Muscle of leg (tissue), 16 donors: ENCODE measurements at places on chromosomes 5 and 9. TPM values are rescaled to one million over a fixed set of nuclear protein-coding genes. Genes with fewer than 3 reads are reported as not detected.
A peak's percentile ranks its signal among the peaks of the same experiment; 100 is the strongest.

GRCh38 chr5:160462167-160462566 is 40.5 kb downstream of the PTTG1 start:
- H3K36me3 ChIP-seq: no peaks in the 10 kb centered on the region
- H3K27ac ChIP-seq: no peak overlapping the region
- DNase-seq: no peak
- no peaks in the 10 kb centered on the region for H3K4me1 ChIP-seq
- H3K27me3 ChIP-seq: no peaks in the 10 kb centered on the region

DNA sequence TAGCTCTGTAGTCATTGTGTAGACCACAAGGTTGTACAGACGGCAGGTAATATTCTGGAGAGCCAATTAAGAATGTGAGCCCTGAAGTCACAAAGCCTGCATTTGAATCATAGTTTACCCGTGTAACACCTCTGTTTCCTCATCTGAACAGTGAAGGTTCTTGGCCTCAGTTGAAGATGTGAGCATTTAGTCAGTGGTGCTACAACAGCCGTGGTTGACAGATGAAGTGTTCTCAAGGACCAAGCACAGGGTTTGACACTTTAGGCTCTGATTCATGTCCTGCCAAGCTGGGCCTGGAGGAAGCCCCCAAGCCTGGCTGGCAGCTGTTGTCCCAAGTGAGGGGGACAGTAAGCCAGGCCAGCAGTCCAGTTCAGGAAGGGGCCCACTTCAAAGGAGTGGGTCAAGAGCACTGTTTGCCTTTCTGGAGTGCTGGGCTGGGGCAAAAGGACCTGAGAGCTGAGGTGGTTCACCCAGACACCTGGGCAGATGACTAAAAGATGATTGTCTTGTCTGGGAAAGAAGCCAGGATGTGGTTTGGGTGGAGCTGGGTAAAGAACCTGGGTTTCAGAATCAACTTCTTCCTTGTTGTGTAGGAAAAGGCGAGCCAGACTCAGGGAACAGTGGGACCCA is 20.7 kb downstream of the FAXDC2 start:
- peak; percentile 35 for DNase-seq
- H3K4me1 ChIP-seq: peaks cover 18% of the 10 kb centered on the region
- H3K27ac ChIP-seq: peak overlapping the region; percentile 82
- no peaks in the 10 kb centered on the region for H3K27me3 ChIP-seq

DNA sequence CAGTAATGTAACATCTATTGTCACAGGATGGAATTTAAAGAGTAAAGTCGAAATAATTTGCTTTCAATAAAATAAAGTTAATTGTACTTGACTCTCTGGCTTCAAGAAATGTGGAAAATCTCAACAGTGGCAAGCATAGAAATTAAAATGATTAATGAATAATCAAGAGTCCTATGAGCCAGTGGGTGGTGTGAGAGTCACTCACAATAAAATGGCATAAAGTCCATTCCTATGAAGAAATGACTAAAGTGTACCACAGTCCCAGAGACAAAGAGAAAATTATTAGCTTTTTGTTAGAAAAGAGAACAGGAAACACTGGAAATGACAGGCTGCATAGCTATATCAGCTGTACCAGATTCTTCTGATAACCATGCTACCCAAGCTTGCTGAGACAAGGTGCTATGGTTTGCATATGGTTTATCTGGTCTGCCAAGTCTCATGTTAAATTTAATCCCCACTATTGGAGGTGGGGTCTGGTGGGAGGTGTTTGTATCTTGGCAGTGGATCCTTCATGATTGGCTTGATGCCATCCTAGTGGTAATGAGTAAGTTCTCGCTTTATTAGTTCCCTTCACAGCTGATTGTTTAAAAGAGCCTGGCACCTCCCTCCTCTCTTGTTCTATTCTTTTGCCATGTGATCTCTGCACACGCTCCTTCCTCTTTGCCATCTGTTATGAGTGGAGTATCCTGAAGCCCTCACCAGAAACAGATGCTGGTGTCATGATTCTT is 647.7 kb upstream of the ITGA1 start:
- H3K27me3 ChIP-seq: no peaks in the 10 kb centered on the region
- no peak overlapping the region for H3K27ac ChIP-seq
- no peaks in the 10 kb centered on the region for H3K4me1 ChIP-seq
- H3K36me3 ChIP-seq: no peaks in the 10 kb centered on the region

DNA sequence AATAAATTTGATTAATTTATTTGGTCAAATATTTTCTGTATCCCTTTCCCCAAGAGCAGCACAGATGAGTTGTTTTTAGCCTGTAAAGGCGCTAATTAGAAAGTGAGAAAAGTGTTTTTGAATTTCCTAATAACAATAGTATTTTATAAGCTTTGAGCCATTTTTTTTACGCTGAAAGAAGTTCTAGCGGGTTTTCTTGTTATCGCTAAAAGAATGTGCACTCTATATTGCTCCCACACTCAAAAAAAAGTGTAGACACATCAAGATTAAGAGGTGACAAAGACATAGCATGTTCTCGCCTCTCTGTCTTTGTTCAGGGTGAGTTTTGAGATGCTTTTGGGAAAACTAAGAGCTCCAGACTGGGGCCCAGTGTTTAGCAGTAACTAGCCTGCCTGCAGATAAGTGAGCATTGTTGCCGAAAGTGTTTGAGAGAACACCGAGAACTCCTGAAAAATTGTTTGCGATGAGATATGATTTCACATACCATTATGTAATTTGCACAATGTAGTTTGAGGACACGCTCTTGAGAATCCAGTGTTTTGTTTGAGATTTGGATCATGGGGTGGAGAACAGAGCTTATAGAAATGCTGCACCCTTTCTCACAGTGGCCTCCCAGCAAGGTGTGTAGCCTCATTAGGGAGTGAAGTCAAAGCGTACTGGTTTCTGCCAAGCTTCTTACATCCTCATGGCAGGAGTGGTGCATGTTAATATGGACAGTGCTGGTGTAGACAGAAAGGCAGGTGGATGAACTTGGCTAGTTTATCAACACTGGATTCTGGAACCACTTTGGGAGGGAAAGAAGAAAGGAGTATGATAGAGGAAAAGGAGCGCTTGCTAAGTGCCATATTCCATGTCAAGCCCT is 1.5 kb downstream of the F2R start:
- H3K27ac ChIP-seq: peak overlapping the region; percentile 57
- no peak for DNase-seq
- peaks cover 25% of the 10 kb centered on the region for H3K27me3 ChIP-seq
- H3K4me3 ChIP-seq: peak overlapping the region; percentile 52

- no peaks in the 10 kb centered on the region for H3K36me3 ChIP-seq
- H3K27ac ChIP-seq: no peak overlapping the region
- DNase-seq: no peak
- H3K4me3 ChIP-seq: no peak overlapping the region
- peaks cover 2% of the 10 kb centered on the region for H3K27me3 ChIP-seq
- no peaks in the 10 kb centered on the region for H3K4me1 ChIP-seq
These were observed 28.8 kb downstream of the AK8 start for GRCh38 chr9:132849185-132849706.

GRCh38 chr5:6875376-6875775 is 162.1 kb downstream of the TENT4A start:
- no peak overlapping the region for H3K27ac ChIP-seq
- H3K4me3 ChIP-seq: no peak overlapping the region
- no peaks in the 10 kb centered on the region for H3K4me1 ChIP-seq
- H3K27me3 ChIP-seq: no peaks in the 10 kb centered on the region
- H3K36me3 ChIP-seq: no peaks in the 10 kb centered on the region
- DNase-seq: no peak

- H3K27ac ChIP-seq: no peak overlapping the region
- H3K27me3 ChIP-seq: peaks cover 3% of the 10 kb centered on the region
- H3K4me1 ChIP-seq: peaks cover 6% of the 10 kb centered on the region
These were observed 220.8 kb downstream of the FSTL4 start for GRCh38 chr5:133391354-133392136.

GRCh38 chr5:72006361-72006760 is 100.9 kb upstream of the MAP1B start:
- H3K4me3 ChIP-seq: no peak overlapping the region
- no peak overlapping the region for H3K27ac ChIP-seq
- DNase-seq: no peak
- no peaks in the 10 kb centered on the region for H3K36me3 ChIP-seq

GRCh38 chr9:125494653-125494915 is 212.4 kb downstream of the MAPKAP1 start:
- H3K36me3 ChIP-seq: no peaks in the 10 kb centered on the region
- H3K27ac ChIP-seq: no peak overlapping the region
- no peak overlapping the region for H3K4me3 ChIP-seq
- DNase-seq: no peak
- H3K27me3 ChIP-seq: no peaks in the 10 kb centered on the region
- H3K4me1 ChIP-seq: no peaks in the 10 kb centered on the region

DNA sequence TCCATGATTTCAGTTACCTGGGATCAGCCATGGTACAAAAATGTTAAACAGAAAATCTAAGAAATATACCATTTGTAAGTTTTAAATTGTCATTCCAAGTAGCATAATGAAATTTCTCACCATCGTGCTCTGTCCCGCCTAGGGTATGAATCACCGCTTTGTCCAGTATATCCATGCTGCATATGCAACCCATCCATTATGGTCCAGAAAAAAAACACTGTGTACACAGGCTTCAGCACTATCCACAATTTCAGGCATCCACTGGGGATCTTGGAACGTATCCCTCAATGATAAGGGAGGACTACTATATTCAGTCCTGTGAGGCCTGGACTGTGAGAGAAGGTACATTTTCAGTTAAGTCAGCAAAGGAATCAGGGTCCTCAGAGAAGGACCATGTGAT is 37.6 kb upstream of the HNRNPA0 start:
- H3K4me3 ChIP-seq: no peak overlapping the region
- no peaks in the 10 kb centered on the region for H3K27me3 ChIP-seq
- no peak overlapping the region for H3K27ac ChIP-seq
- H3K4me1 ChIP-seq: no peaks in the 10 kb centered on the region
- H3K36me3 ChIP-seq: no peaks in the 10 kb centered on the region

- peak overlapping the region; percentile 47 for H3K27ac ChIP-seq
- no peaks in the 10 kb centered on the region for H3K27me3 ChIP-seq
- H3K4me3 ChIP-seq: no peak overlapping the region
- H3K4me1 ChIP-seq: peaks cover 23% of the 10 kb centered on the region
- DNase-seq: peak; percentile 80
- H3K36me3 ChIP-seq: no peaks in the 10 kb centered on the region
These were observed 78.1 kb downstream of the HSPA4 start for GRCh38 chr5:133129950-133130349.

DNA sequence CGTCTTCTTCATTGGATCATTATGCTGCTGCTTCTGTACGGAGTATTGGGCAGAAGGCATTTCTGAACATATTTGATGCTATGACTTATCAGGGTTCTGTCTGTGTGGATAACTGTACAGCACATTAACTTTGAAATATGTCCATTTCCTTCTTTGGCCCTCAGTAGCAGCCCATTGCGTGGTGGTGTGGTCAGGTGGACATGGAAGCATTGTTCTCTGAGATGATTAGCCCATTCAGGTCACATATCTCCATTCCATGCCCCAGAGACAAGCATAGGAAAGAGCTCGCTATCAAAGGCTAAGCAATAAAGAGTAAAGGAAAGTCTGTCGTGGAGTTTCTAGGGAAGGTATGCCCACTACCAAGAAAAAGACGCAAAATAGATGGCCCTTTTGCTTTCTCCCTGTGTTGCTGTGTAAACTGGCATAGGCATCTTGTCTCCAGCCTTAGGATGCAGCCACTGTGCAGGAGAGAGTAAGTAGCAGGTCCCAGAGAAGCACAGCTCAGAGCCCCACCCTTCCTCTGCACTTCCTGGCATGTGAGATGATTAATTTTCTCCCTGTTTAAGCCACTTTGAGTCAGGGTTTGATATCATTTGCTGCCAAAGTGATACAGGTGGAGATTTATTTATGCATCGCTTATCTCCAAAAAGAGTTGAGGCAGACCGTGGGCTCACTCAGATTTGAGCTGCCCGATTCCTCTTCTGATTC is 221.9 kb downstream of the PDZD2 start:
- DNase-seq: no peak
- H3K27me3 ChIP-seq: peaks cover 7% of the 10 kb centered on the region
- no peaks in the 10 kb centered on the region for H3K36me3 ChIP-seq
- H3K27ac ChIP-seq: no peak overlapping the region
- H3K4me3 ChIP-seq: no peak overlapping the region
- H3K4me1 ChIP-seq: peaks cover 5% of the 10 kb centered on the region

GRCh38 chr5:65992630-65993029 is 66.3 kb downstream of the ERBIN start:
- H3K4me1 ChIP-seq: no peaks in the 10 kb centered on the region
- peaks cover 6% of the 10 kb centered on the region for H3K36me3 ChIP-seq
- H3K4me3 ChIP-seq: no peak overlapping the region
- H3K27me3 ChIP-seq: no peaks in the 10 kb centered on the region

DNA sequence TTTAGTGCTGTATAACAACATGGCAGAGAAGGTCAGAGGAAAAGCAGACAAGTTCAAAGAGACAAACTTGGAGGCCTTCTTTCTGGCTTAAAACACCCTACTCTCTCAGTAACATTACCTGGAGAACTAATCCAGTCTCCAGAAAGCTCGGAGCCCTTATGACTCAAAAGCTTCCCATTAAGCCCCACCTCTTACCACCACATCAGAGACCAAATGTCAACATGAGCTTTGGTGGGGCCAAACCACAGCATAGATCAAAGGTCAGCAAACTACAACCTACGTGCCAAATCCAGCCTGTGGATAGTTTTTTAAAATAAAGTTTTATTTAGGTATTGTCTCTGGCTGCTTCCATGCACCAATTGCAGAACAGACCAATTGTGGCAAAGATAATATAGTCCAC is 589.9 kb downstream of the DNAH5 start:
- H3K4me3 ChIP-seq: no peak overlapping the region
- H3K4me1 ChIP-seq: no peaks in the 10 kb centered on the region
- no peaks in the 10 kb centered on the region for H3K27me3 ChIP-seq
- H3K36me3 ChIP-seq: no peaks in the 10 kb centered on the region

GRCh38 chr9:129316281-129317030 is 138.4 kb upstream of the IER5L start:
- H3K36me3 ChIP-seq: no peaks in the 10 kb centered on the region
- DNase-seq: no peak
- H3K4me3 ChIP-seq: no peak overlapping the region
- H3K4me1 ChIP-seq: peaks cover 58% of the 10 kb centered on the region

GRCh38 chr9:2570615-2571479 is 50.7 kb upstream of the VLDLR start:
- peak overlapping the region; percentile 13 for H3K27ac ChIP-seq
- no peaks in the 10 kb centered on the region for H3K27me3 ChIP-seq
- H3K36me3 ChIP-seq: no peaks in the 10 kb centered on the region
- H3K4me3 ChIP-seq: no peak overlapping the region
- peaks cover 14% of the 10 kb centered on the region for H3K4me1 ChIP-seq

- H3K4me3 ChIP-seq: no peak overlapping the region
- no peak overlapping the region for H3K27ac ChIP-seq
- no peaks in the 10 kb centered on the region for H3K27me3 ChIP-seq
- DNase-seq: no peak
- no peaks in the 10 kb centered on the region for H3K36me3 ChIP-seq
These were observed 14.7 kb downstream of the ASTN2 start for GRCh38 chr9:117400171-117400570.

GRCh38 chr5:134577796-134578577 is 52.5 kb downstream of the JADE2 start:
- no peaks in the 10 kb centered on the region for H3K36me3 ChIP-seq
- no peak overlapping the region for H3K4me3 ChIP-seq
- H3K27ac ChIP-seq: no peak overlapping the region
- H3K4me1 ChIP-seq: no peaks in the 10 kb centered on the region
- no peaks in the 10 kb centered on the region for H3K27me3 ChIP-seq

PRRC1 gene
- total RNA-seq: 40.6 TPM

SIT1 gene
- 0.09 TPM for total RNA-seq

FBN2 gene
- 110 TPM for total RNA-seq

ZNF608 gene
- total RNA-seq: 19.5 TPM

C5orf52 gene
- not detected for total RNA-seq

PCDHGA9 gene
- 3.8 TPM for total RNA-seq

TPPP gene
- total RNA-seq: 3.9 TPM

BHMT2 gene
- 2.7 TPM for total RNA-seq
